ENCODE measurements at places on chromosomes 2 and 18. TPM values are rescaled to one million over a fixed set of nuclear protein-coding genes. Genes with fewer than 3 reads are reported as not detected.

Gene SERPINB12
- not detected for total RNA-seq

Gene CCDC74A
- total RNA-seq: 13.9 TPM

Gene UGT1A5
- not detected for total RNA-seq

Gene MCFD2
- 79.9 TPM for total RNA-seq

Gene SCYGR4
- not detected for total RNA-seq

Gene HYCC2
- 15.3 TPM for total RNA-seq

Gene SP5
- total RNA-seq: not detected

Gene ATP8B1
- total RNA-seq: 68.7 TPM

- no peak for DNase-seq
Observed at GRCh38 chr2:191319186-191319585, 74.0 kb downstream of the MYO1B start.

DNA sequence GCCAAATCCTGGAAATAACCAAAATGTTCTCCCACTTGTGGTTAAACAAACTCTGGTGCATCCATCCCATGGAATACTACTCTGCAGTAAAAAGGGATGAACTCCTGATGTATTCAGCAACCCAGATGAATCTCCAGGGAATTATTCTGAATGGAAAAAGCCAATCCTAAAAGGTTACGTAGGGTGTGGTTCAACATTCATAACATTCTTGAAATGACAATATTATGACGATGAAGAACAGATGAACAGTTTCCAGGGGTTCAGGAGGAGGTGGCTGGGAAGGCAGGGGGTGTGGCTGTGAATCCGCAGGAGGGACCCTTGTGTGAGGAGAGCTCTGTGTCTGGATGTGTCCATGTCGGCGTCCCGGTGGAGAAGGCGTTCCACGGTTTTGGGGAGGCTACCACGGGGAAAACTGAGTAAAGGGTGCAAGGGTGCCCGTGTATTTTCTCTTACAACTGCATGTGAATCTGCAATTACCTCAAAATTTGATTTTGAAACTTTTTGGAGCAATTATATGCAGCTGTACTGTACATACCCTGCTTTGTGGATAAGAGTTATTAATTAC lies 47.3 kb downstream of the KCNG2 start:
- no peak for DNase-seq

DNA sequence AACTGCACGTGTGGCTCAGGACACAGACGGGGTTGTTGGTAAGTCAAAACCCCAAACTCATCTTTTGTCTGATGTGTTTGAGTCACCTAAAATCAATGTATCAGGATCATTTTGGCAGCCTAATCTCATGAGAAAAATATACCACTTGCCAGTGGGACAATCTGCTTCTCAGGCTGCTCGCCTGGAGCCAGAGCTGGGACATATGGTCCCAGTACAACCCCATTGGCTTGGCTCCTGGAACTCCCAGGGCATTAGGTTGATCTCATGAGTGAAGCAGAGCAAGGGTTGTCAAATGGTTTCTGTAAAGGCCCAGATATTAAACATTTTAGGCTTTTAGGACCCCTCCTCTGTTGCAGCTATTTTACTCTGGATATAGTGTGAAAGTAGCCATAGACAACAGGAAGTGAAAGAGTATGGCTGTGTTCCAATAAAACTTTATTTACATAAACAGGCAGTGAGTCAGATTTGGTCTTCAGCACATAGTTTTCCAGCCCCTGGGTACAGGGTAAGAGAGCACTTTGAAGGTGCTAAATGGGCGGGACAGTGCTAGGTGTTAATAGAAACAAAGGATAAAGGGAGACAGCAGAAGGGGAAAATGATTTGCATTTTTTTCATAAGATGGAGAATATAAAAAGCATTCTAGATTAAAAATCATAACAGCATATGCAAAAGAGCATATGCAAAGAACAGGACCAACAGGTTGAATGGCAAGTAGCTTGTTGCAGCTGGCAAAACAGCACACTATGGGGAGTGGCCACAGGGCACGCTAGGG lies 290.8 kb downstream of the KCNS3 start:
- DNase-seq: no peak

- no peak for DNase-seq
Observed at GRCh38 chr2:181972431-181973170, 13.1 kb upstream of the PPP1R1C start.

DNA sequence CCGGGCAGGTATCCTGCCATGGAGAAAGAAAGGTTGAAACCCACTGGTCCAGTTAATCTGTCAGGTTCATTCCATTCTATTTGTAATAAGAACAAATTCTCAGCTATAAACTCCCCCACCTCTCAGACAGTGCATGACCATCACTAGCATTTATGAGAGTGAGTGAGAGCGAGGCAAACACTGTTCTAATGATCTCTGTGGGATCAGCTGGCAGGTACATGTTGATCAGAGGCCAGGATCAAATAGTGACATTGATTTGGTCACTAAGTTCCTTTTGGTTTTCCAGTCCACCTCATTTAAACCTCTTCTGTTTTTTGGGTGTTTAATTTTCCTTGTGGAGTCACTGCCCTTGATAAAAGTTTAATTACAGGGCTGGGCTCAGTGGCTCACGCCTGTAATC lies 423.1 kb upstream of the CHST9 start:
- no peak for DNase-seq

DNA sequence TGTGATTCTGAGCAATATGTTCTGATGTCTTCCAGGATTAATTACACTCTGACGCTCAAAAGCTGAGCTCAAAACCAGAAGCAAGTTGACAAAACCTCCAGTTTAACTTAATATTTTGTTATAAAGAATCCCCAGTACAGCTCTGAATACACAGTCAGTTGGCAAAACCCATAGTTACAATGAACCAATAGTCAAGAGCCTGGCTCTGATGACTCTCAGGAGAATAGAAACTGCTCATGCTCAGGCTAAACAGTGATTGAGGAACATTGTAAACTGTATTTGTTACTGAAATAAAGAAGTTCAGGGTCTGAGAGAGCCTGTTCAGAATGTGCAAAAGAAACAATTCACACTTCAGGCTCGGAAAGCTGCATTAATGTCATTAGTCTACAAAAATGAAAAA lies 1565.9 kb downstream of the SUCLG1 start:
- DNase-seq: no peak

- no peak for DNase-seq
Observed at GRCh38 chr2:64052463-64053241, 33.4 kb upstream of the VPS54 start.

DNA sequence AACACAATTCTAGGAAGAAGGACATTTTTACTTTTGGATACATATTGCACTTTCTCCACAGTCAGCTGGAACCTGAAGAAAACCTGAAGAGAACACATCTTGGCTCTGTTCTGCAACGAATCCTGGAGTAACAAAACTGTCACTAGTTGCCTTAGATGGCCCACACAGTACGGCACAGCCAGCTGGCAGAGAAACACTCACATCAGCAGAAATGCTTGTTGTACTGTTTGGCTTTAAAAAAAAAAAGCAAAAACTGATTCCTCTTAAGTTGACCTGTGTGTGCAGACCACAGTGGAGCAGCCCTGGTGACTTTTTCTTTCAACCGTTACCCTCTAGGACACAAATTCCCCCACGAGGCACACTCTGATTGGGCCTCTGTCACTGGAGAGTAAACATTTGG lies 152.3 kb upstream of the TWIST2 start:
- DNase-seq: no peak

DNA sequence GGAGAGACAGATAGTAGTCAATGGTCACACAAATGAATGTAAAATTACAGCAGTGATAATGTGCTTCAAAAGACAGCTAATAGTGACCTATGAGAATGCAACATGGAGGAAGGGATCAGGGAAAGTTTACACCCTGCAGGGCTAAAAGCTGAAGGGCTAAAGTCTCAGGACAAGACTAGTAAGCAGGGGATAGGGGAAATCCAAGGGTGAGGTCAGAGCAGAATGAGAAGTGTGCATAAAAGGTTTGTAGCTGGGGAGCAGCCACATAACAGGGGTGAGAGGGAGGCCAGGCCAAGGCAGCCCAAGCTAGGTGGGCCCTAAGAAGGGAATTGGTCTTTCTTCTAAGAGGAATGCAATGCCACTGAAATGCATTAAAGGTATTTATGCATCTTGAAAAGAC lies 746.3 kb downstream of the SATB2 start:
- DNase-seq: no peak

DNA sequence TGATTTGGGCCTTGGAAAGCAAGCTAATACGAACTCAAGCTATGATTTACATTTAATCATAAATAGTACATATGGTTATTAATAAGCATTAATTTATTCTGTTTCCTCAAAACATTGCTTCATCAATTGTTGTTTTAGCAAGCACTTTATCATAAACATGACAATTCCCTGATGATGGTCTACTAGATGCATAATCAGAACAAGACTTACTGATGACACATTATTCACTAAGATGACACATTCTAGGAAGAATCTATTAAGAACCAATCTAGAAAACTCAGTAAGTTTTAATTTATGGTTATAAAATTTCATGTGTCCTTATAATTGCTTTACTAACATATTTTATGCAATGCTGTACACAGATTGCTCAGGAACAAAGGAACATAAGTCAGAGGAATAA lies 815.2 kb downstream of the ERBB4 start:
- no peak for DNase-seq

GRCh38 chr2:44290261-44290660 lies 15.0 kb downstream of the SLC3A1 start:
- no peak for DNase-seq
